ENCODE measurements at places on chromosomes 1 and 21.

- DNase-seq, result no peak
These were observed at the start of gene FBLIM1 for GRCh38 chr1:15758343-15758931. Gene FBLIM1 (plus strand): TSS chr1:15758795. CDS start chr1:15764984, 6,189 bp downstream.

DNA sequence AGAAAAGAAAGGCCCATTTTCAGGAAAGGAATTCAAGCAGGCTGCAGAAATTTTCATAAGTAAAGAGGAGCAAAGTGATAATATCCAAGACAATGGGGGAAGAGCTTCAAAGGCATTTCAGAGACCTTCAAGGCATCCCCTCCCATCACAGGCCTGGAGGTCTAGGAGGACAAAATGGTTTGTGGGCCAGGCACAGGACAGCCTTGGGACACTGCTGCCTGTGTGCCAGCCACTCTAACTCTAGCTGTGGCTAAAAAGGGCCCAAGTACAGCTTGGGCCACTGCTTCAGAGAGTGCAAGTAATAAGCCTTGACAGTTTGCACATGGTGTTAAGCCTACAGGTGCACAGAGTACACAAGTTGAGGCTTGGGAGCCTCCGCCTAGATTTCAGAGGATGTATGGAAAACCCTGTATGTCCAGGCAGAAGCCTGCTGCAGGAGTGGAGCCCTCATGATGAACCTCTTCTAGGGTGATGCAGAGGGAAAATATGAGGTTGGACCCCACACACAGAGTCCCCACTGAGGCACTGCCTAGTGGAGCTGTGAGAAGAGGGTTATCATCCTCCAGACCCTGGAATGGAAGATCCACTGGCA is 51.8 kb upstream of the ZSWIM5 start:
- DNase-seq, result no peak

GRCh38 chr1:109425391-109426280 is 612 bp downstream of the PSMA5 start:
- no peak for DNase-seq

DNA sequence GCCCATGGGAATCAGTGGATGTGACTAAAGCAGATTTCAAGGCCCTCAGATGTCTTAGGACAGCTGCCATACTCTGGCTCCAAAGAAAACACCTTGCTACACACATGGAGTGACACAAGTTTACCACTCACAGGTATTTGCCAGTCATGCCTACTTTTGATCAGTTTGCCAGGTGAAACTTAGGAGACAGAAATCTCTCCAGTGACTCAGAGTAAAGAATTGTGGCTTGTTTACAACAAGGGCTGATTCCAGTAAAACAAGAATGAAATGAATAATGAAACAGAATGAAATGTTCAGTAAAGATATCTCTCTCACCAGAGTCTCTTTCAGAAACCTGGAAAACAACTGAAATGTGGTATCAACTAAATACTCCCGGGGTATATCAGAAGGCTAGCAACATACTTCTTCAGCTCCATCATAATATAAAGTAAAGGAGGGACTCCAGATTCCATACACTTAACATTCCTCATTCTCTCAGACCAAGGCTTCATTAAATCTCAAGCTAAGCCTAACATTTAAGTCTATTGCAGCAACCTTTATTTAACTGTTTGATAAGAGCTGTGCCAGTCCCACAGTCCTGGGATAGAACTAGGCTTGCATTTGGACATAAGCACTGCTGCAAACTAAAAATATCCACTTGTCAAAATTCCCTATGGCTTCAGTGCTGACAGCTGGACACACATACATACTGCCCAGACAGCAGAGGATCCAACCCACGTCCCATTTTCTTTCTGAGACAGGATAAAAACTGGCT is 143.3 kb downstream of the SIPA1L2 start:
- DNase-seq, result no peak

DNA sequence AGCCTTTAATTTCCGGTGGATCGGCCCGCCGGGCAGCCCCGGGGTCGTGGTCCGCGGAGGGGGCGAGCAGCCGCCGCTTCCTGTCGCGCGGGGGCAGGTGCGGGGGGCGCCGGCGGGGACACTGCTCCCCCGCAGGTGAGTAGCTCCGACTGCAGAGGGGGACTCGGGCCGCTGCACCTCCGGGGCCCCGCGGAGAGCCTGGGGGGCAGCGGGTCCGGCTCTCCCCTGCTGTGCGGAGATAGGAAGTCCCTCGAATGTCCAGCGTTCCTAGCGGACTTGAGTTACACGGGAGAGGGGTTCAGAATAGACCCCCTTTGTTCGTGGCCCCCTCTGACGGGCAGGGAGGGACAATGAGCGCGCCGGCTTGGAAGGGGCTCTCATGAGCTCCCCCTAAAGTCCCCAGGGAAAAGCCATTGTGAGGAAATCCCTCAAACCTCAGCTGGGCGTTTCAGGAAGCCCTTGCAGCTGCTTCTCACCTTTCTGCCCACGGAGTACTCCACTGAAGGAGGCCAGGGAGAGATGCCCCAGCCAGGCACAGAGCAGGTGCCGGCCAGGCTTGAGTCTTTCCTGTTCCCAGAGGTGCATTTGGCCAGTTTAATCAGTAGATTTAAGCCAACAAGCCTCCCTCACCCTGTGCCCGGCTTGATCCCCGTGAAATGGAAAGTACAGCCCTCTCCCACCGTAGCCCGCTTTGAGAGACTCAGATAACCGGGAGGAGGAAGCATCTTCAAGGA is 925 bp downstream of the PDE9A start:
- no peak for DNase-seq

DNA sequence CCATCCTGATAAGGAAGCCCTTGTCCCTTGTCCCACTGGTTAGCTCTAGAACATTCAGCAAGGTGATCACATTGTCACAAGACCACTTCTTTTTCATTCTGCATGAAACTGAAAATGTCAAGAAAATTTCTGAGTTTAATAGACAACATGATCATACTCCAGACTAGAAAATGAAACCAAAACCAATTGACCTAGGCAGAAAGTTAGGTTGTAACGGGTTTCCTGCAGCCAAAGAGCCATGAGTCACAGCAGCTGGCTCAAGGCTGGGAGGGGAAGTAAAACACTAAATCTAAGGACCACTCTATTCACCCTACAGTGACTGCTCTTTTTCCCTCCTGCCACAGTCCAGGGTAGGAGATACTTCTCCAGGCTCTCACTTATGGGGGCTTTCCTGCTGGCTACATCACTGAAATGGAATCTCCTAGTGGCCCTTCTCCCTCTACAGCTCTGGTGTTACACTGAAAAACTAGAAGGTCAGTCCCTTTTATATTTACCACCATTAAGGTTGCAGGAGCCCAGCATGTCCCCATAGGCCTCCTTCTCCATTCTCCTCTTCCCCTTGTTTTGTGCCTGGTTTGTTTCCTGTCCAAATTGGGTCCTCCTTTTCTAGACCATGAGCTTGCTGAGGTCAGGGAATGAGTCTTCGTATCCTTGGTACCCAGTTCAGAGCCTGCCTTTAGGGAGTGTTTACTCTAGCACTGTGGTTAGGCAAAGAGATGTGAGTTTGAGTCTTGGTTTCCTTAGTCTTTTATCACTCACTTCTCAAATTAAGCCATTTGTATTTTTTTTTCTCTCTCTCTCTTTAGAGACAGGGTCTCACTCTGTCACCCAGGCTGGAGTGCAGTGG is 236.5 kb upstream of the JUN start:
- no peak for DNase-seq

DNA sequence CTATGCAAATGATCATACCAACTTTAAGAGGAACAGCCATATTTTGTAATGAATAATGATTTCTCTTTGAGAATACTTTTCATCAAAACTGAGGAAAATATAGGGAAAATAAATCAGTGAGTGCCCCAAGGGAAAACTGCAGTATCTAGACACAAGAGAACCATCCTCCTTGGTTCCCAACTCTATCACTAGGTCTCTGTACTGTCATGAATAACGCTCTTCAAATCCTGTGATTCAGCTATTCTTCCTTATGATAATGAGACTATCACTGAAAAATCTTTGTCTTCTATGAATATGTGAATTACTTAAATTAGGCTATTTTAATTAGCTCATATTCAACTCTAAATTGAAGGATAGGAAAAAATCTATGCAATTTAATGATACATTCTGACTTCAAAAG is 2.3 kb downstream of the OR2L5 start:
- DNase-seq, result no peak

DNA sequence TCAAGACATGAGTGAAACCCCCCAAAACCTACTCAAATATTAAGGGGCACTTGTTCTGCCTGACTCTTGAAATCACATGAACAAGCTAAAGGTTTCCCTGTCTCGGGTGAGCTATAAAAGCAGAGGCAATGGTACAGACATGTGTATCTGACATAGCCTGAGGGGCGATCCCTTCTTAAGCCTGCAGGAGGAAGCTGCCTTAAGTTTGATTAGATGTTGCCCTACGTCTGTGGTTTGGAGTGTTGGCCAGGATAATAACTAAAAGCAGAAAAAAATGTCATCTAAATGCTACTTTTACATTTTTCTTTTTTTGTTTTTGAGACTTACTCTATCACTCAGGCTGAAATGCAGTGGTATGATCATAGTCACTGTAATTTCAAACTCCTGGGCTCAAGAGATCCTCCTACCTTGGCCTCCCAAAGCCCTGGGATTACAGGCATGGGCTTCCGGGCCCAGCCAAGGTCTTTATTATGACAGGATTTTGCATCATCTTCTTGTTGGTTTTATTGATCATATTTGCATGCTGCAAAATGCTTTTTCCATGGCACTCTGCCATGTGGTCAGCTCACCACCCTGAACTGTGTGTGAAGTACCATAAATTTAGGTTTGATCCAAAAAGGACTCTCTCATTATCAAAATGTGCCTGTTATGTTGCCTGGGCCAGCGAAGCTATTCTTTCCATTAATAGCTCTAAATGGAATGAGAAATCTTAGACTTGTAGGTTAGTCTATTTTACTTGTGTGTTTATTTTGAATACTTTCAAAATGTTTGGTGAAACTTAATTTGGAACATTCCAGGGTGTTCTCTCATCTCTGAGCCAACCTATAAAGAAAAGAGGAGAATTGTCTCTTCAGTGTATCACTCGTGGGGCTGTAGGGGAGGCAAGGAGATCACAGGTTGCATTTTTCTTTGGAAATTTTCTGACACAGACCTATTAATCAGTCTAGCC is 15.0 kb upstream of the HMGN1 start:
- no peak for DNase-seq

GRCh38 chr1:205924460-205924790 is 18.8 kb downstream of the SLC26A9 start:
- DNase-seq, result no peak

- DNase-seq, result no peak
These were observed 246.1 kb upstream of the DUSP10 start for GRCh38 chr1:221987860-221988520.

DNA sequence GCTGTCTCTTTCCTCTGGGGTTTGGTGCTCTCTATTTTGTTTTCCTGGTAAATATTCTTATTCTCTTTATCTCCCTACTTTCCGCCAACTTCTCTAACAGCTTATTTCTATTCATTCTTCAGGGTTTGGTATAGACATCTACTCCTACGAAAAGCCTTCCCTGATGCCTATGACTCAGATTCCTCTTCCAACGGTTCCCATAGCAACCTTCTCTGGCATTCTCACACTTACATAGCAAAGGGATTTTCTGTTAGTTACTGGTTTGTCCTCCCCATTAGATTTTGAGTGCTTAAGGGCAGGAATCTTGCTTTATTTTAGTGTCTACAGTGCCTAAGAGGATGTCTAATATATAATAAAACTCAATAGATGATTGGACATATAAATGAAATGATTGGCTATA is 407.6 kb upstream of the DEPDC1 start:
- DNase-seq, result no peak

DNA sequence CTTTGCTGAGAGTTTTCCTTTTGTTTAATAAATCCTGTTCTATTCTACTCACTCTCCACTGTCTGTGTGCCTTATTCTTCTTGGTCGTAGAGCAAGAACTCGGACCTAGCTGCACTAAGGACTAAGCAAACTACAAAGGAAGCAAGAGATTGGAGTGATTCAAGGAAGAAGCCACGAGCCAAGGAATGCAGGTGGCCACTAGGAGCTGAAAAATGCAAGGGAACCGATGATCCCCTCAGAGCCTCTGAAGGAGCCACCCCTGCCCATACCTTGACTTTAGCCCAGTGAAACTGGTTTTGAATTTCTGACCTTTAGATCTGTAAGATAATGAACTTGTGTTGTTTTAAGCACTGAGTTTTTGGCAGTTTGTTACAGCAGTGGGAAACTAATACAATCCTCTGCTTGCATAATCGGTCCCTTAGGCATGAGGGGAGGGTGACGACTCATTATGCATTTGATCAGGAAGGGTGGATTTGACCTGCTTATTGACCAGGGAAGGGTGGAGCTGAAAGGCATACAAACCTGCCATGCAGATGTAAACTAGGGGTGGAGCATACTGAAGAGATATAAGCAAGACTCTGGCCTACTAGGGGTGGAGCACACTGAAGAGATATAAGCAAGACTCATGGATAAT is 6.2 kb upstream of the CA6 start:
- DNase-seq, result no peak

DNA sequence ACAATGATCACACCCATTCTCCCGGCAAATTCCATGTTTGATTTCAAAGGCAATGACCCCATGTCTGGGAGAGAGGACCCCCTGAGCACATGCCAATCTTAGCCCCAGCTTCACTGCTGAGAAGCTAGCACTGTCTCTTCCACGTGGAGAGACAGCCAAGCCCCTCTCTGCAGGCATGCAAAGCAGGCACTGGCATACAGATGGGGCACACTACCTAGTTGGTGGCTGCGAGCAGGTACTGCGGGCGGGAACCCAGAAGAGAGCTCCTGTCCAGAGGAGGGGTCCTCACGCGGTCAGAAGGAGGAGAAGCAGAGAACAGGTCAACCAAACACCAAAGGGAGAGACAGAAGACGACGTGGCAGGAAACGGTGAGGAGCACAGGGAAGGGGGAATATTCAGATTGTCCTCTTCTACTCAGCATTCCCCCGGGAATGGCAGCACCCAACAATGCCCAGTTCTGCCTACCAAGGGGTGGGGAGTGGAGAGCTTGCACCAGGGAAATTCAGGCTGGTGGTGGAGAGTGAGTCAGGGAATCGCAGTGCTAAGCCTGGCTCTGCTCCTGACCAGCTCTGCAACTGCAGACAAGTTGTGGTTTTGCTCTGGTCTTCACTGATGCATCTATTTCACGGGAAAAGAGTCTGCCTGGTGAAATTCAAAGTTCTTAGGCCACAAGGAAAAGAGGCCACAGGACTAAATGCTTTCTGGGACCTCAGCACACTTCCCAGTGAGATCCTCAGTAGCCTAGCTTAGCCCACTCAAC is 48.1 kb upstream of the GOLT1A start:
- no peak for DNase-seq

GRCh38 chr1:211210052-211210451 is 49.1 kb upstream of the RCOR3 start:
- DNase-seq, result no peak

DNA sequence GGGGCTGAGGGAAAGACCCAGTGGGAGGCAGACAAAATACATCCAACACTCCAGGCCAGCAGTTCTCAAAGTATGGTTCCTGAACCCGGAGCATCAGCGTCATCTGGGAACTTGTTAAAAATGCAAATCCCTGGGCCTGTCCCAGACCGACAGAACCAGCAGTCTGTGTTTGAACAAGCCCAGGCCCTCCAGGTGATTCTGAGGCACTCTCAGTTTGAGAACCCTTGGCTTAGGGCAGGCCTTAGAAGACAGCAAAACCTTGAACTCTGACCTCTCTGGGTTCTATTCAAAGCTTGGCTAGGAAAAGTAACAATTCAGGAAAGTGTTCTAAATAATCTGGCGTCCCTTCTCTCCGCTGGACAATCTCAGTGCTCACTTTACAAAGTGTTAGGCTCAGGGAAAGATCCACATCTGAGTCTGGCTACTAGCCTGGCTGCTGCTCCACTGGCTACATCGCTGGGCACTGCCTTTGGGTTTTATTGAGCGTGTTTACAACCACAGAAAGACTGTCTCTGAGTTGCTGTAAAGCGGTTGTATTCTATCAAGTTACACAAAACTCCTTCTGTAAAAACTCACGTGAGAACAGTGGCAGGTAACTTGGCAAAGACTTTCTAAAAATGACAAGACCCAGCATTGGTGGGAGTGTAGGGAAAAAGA is 166.1 kb downstream of the HIVEP3 start:
- no peak for DNase-seq

GRCh38 chr1:174942547-174943255 is 57.0 kb upstream of the CACYBP start:
- DNase-seq, result no peak
